Stimulated activated CD4-positive, alpha-beta T cell treated with anti-CD3 and anti-CD28 coated beads, Interleukin-1b, Interleukin-23, amount 100 ng/mL, for 1 hour (primary cell): ENCODE measurements at places on chromosomes 4 and X.

- DNase-seq: no peak
Observed at GRCh38 chr4:153223930-153224329, 19.7 kb downstream of the TRIM2 start.

DNA sequence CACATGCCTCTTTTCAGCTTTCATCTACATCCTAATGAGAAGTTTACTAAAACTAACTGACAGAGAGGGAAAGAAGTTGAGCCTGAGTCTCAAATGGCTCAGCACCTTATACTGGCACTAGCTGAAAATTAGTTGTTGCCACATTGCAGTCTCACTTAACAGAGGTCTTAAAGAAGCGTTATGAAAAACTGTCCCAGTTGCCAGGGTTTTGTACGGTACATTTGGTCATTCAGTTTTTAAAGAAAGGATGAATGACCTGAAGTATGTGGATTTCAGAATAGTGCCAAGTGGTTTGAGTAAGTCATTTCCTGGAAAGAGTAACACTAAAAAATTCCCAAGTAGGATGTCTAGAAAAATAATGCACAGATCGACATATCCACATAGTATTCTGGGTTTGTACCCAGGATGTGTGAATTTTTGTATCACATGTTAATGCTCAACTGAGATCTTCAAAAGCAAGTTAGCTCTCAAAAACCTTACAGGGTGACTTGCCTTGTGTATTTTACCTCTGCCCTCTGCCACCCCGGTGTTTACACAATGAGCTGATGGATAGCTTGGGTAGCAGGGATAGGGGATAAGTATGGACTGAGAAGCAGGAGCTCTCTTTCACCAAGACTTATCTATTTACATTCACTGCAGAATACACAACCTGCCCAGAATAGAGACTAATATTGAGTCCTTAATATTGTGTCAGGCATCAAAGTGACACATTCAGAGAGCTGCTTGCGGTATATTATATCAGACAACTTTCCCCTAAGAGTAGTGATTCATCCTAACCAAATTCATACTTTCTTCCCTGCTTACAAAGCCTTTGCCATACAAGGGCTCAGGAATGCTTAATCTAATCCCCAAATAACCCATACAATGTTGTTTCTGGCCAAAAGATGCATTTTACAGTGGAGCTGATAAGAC is 1075.7 kb upstream of the PABPC4L start:
- DNase-seq: no peak

DNA sequence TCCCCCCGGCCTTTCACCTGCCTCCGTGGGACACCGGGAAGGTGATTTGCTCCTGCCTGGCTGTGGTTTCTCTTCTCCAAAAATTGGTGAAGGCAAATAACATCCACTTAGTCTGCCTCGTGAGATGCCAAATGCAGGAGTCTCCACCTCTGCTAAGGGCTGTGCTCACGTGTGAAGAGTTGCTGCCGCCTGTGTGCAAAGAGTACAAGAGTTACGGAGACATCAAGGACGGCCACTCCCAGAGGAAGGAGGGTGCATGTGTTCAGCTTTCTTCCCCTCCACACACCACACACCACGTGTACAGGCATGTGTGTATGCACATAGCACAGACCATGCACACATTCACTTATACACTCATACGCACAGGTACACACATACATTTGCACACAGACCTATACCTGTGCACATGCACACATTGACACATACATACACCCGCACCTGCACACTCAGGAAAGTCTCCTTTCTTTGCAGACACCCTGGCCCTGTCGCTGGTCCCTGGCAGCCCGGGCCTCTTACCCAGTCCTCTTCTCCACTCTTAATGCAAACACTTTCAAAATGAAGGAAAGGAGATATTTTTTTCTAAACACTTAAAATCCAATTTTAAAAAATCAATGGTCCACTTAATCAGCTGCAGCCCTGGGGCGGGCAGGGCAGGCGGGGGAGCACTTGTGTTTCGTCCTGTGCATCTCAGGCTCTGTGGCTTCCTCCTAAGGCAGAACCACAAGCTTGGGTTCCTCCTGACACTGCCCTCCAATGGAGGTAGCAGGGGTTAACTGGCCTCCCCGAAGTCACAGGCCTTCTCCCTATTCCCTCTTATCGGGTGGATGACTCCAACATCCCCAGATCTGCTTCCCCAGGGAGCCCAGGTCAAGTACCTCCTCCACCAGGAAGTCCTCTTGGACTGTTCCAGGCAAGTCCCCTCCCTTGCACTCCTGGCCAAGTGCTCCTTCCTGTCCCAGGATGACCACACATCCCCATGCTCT is 103.0 kb downstream of the CPZ start:
- no peak for DNase-seq

GRCh38 chrX:1518512-1518911 is 18.5 kb downstream of the P2RY8 start:
- DNase-seq: no peak

GRCh38 chr4:184776821-184777220 is 42.9 kb upstream of the CENPU start:
- no peak for DNase-seq

DNA sequence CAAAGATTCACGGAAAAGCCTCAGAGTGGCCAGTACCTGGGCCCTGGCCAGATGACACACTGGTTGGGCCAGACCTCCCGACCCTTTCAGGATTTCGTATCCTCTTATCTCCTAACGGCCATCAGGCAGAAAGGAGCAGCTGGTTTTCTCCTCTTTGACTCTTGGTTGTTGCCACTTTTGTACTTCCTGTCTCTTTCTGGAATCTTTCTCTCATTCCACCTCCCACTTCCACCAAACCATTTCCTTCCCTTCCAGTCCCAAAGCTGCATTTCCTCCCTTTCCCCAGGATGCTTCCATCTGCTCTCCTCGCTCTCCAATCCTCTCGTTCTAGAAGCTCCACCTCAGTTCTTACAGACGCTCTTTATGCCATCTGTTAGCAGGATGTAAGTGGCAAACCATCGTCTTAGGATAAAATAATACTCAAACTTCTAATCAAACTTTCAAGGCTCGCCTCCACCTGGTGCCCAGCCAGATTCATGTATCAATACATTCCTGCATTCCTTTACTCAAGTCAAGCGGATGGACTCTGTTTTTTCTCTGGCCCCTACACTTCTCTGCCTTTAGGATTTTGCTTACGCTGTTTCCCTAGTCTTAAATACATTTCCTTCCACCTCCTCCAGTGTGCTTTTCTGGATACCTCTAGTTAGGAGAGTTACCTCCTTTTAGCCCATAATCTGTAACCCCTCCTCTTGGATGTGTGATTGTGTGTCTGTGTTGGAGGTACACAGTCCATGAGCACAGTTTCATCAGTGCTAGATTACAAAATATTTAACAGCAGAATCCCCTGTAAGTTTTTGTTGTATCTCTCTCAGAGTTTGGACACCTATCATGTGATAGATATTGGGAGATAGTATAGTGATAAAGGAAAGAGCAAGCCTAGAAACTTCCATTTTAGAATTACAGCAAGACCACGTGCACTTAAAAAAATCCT is 70.4 kb downstream of the LDB2 start:
- DNase-seq: no peak

DNA sequence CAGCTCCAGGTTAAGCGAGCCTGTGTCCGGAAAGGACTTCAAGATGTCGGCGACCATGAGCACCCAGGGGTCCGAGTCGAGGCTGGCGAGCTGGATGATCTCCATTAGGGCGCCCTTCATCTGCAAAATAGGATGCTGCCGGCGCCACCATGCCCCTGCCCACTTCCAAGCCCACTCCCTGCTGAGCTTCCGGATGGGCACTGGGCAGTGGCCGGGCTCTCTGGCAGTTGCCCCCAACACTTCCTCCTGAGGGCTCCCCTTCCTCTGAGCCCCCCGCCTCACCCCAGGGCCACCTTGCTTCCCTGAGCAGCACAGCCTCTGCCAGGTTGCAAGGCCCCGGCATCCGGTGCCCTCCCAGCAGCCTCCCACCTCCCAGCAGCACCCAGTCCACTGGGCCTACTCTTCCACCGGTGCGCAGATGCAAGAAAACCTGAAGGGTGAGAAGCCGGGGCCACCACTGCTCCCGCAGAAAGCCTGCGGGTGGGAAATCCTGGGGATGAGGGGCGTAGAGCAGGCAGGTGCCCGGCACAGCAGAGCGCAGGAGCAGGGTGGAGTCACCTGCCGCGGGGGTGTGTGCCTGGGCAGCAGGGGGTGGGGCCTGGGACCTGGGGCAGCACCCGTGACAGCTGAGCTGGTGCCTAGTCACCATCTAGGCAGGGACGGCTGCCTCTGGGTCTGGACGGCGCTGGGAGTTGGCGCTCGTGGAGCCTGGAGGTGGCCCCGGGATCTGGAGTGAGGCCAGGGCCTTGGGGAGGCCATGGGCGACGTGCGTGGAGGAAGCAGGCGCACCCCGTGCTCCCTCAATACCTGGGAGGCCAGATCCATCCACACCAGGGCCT is 17.0 kb downstream of the NELFA start:
- no peak for DNase-seq

GRCh38 chr4:156790866-156791265 is 180.7 kb downstream of the PDGFC start:
- no peak for DNase-seq

DNA sequence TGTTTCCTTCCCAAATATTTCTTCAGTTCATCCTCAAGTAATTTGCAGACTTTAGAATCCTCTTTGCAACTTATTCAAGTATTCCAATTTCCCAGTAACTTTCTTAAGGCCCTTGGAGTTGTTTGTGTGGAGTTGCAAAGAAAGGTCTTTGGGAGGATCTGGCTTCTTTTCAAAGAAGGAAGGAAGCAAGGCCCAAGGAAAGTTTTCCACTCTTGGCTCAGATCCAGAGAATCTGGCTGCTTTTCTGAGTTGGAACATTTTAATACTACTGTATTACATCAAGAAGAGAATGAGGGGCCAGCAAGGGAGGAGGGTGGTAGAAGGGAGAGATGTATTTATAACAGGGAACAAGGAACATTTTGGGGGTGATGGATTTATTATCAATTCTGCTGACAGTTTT is 10.5 kb downstream of the CDX4 start:
- DNase-seq: no peak

- no peak for DNase-seq
Observed at GRCh38 chr4:38470735-38471262, 193.2 kb upstream of the KLF3 start.

DNA sequence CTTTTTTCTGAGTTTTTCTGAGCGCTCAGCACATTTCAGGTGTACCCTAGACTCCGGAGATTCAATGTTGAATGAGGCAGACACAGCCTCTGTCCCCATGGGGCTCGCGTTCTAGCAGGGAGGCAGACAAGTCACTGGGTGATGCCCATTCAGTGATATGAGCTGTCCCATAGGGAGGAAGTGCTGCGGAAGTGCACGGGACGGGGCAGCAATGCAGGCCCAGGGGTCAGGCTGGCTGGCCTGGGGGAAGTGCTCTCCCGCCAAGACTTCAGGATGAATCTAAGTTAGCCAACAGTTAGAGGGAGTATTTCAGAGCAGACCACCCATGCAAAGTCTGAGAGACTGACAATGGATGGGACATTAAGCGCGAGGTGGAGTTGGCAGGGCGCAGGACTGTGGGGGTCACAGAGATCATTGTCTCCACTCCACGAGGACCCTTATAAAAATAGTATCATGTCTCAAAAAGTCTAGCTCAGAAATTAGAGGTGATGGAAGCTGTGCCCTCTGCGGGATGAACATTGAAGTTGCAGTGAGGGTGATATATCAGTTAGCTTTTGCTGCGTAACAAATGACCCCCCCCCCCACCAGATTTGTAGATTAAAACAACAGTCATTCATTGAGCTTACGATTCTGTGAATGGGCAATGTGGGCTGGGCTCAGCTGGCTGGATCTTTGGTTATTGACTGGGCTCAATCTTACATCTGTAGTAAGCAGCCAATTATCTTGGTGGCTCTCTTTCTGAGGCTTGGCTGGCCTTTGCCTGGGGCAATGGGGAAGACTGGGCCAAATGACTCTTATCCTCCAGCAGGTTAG is 16.4 kb downstream of the PSAPL1 start:
- DNase-seq: no peak

DNA sequence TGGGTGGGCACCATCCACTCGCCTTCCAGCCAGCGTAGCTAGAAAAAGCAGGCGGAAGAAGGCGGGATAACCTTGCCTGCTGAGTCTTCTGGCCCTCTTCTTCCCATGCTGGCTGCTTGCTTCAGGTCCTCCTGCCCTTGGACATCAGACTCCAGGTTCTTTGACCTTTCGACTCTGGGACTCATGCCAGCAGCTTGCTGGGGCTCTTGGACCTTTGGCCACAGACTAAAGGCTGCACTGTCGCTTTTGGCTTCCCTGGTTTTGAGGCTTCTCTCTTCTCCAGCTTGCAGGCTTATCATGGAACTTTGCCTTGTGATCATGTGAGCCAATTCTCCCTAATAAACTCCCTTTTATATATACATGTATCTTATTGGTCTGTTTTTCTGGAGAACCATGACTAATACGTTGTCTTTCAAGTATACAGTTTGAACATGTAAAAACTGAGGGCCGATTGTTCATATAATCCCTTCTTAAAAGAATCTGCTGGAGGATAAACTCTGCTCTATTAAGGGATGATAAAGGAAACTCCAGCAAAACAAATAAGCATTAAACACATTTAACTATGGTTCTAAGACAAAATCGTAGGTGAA is 116.6 kb upstream of the LCORL start:
- DNase-seq: no peak

- no peak for DNase-seq
Observed at GRCh38 chrX:116198810-116199209, 28.3 kb downstream of the AGTR2 start.

DNA sequence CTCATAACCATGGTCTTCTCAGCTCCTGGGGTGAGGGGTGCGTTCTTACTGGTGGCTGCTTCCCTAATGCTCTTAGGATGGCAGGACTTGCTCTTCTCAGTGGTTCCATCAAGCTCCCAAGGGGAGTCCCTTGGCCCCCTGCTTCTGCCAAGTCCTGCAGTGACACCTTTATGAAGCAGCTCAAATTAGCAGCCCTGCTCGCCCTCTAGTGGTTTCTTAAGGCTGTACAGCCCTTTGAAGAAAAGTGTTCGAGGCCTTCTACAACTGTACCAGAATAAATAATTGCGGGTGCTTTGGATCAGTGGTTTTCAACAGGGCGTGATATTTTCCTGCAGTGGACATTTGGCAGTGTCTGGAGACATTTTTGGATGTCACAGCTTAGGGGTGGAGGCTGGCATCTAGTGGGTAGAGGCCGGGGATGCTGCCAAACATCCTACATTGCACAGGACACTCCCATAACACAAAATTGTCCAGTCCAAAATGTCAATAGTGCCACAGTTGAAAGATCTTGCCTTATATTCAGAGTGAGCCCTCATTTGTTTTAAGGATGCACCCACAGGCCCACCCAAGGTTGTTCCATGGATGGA is 204.7 kb upstream of the S100G start:
- no peak for DNase-seq

DNA sequence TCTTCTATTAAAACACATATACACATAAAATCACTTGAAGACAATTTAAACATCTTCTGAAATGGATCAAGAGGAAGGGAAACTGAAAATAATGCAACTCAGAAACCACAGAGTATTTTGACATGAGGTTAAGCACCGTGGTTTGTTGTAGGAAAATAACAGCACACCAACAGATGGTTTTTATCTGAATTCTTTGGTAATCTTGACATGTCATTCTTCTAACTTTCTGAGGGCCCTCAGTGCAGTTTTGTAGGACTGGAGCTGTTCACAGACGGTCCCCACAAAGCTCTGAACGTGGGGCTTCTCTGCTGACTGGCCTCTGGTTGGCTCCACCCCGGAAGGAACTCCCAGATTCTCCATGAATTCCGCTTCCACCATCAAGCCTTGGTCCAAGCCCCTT is 16.0 kb upstream of the TLR8 start:
- no peak for DNase-seq
